AG04450 (cell line): ENCODE measurements at places on chromosomes 1 and 21. TPM values are rescaled to one million over a fixed set of nuclear protein-coding genes. Genes with fewer than 3 reads are reported as not detected.

DNA sequence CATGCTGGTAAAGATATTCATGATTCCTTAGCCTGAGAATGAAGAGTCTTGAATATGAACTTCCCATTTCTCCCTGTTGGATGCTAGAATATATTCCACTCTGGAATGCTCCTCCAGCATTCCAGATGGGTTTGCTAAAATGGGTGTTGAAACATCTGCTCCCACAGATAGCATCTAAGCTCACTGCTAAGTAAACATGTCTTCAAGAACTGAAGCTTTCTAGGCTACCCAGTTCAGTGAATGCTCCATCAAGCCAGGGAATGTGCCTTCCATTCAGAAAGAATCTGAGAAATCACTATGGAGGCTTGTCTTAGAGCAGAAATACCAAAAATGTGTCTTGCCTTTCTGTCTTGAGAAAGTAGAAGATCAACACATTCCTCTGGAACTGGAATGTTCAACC, 81.1 kb downstream of the TNFSF18 start:
- DNase-seq, result peak; percentile 55

Gene FAM163A
- not detected in 2 replicates for polyA plus RNA-seq

Gene FMO2
- polyA plus RNA-seq, result 2.0 and 2.6 TPM in 2 replicates

DNA sequence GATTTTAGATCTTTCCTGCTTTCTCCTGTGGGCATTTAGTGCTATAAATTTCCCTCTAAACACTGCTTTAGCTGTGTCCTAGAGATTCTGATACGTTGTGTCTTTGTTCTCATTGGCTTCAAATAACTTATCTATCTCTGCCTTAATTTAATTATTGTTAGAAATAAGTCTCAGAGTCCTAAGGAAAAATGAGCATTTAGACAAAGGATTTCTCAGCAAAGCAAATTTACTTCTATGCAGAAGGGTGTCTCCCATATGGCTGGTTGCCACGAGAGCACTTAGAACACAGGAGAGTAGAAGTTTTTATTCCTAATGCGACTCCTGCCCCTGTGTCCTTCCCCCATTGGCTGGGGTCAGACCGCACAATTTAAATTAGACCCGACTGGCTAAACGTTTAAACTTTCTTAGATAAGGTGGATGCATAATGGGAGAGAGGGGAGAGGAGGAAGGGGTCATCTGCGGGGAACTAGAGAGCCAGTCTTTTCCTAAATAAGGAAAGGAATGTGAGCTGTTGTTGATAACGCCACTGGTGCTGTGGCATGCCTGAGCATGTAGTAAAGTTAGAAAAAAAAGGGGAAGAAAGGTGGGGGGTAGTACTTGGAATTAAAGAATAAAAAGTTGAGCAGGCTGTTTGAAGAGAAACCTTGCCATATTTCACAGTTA, 170.2 kb downstream of the DYRK1A start:
- DNase-seq, result no peak

DNA sequence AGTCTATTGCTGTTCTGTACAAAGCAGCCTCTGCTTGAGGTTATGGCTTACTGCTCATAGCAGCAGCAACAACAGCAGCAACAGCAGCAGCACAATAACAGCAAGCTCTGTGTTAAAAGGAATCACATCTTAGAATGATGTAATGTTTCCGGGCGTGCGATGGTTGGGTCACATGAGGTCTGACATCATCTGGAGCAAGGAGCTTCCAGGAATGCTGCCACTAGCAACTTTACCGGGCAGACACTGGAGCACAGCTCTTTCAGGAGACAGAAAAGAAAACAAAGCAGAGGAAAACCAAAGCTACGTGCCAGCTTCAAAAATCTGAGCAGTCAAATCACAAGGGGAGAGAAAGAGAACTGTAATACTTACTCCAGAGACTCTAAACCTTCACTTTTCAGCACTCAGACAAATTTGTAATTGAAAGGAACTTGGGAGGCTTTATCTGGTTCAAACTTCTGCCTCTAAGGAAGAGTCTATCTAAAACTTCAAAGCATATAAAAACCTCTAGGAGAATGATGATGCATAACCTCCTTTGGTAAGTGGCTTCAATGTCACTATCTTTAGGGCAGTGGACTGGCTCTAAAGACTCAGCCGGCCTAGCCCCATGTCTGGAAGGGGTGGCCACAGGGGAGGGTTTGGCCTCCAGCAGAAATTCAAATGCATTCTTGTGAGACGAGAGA, 28.3 kb upstream of the RAB3GAP2 start:
- peak; percentile 79 for DNase-seq

DNA sequence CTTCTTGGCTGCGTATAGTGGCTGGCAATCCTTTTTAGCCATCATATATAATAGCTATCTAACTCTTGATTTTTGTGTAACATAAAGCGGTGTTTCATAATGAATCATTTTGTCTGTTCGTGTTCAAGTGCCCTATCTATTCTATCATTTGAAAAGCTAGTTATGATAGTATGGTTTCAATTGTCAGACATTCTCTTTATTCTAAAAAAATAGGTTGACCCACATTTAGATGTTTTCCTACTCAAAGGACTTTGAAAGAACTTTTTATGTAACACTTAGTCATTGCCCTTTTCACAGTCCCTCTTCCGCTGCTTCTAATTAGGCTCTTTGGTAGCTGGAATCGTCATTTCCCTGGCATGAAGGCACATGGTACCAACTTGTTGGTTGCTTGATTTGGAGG, 272.2 kb upstream of the B3GALT2 start:
- no peak for DNase-seq

DNA sequence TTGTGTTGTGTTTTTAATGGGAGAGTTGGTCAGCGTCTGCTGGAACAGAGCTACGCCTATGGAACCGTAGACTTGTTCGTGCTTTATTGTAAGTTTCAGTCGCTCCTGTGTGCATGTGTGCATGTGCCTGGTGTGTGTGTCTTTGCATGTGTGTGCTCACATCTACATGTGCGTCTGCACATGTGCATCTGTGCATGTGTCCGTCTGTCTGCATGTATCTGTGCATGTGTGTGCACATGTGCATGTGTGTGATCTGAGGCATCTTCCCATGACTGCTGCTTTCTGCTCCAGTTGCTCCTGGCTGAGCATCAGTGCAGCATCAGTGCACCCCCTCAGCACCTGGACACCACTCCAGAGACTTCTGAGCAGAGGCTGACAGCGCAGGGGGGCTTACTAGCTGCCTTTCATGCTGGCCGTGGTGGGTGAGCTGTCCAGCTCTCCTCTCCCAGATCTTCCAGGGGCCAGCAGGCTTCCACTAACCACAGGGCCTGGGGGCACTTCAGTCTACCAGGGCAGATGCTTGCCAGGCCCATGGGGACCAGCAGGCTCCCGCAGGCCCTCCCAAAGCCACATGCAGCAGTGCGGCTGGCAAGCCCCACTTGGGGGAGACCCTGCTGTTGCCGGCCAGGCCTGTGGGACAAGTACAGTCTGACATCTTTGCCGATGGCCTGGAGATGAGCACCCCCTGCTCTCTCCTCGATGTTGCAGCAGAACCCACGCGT, 47.8 kb upstream of the PCBP3 start:
- DNase-seq, result no peak

GRCh38 chr1:85058786-85059185, 10.5 kb upstream of the MCOLN3 start:
- DNase-seq, result no peak

Gene APCS
- polyA plus RNA-seq, result not detected in 2 replicates

DNA sequence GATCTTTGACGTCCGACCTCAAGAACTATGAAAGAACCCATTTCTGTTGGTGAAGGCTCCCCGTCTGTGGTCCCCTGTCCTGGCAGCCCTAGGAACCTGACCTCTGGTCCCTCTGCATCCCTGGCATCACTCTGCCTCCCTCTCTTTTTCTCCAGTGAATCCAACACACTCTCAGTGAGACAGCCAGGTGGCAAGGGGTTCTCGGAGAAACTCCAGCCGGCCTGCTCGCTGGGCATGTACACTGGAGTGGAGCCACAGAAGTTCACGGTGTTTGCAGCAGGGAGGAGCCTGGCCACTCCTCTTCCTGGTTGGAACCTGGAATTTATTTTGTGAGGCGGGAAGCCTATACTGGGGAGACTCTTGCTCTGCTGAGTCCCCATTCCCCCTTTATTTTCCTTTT, 230.2 kb upstream of the AJAP1 start:
- DNase-seq, result no peak

Gene C1QA
- polyA plus RNA-seq, result not detected in 2 replicates

DNA sequence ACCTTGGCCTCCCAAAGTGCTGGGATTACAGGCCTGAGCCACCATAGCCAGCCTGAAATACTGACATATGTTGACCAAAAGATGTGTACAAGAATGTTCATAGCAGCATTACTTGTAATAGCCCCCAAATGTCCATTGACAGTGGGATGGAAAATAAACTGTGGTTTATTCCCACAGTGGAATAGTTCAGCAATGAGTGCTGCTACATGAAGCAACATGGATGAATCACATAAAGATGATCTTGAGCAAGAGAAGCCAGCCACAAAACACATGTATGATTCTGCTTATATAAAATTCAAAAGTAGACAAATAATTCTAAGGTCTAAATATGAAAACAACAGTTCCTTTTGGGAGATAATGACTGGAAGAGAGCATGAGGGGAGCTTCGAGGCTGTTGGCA, 9.1 kb upstream of the CREG1 start:
- no peak for DNase-seq

GRCh38 chr1:163267962-163268361, 53.8 kb upstream of the NUF2 start:
- DNase-seq, result no peak

GRCh38 chr1:93079685-93080141, 630 bp downstream of the MTF2 start:
- DNase-seq, result no peak

GRCh38 chr21:41024746-41025254, 143.2 kb upstream of the BACE2 start:
- DNase-seq, result no peak

- DNase-seq, result no peak
Observed at GRCh38 chr1:54558434-54559030, 10.5 kb downstream of the ACOT11 start.

DNA sequence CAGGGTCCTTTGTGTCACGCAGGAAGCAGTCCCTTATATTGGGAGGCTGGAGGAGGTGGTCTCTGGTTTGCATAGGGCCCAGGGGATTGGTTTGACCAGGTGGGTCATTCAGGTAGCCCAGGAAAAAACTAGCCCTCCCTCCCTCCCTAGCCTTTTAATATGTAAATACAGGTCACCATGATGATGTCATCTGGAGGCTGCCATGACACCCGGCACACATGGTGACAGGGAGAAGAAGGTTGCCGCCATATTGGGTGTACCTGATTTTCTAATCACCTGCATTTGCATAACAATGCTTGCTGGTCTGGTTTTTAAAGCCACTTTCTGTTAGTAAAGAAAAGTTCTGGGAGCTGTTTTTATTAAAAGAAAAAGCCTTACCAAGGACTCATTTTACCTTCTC, 791.0 kb upstream of the ADGRL4 start:
- no peak for DNase-seq

DNA sequence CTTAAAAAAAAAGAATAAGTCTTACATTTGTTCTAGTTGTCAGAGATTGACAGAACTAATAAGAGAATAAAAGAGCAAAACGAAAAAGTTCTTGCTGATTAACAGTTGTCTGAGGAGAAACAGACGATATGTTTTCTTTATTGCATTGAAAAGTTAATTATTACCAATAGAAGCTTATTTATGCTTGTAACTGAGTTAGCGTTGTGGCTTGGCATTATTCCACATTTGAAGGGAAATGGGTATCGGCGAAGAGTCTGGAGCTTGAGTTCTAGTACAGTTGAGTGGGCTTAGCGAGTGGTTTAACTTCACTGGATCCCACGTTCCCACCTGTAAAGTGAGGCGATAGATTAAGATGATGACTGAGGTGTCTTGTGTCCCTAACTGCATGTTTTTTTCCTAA, 109.0 kb downstream of the SDCCAG8 start:
- no peak for DNase-seq

Gene TDRD10
- polyA plus RNA-seq, result not detected in 2 replicates

Gene SEC16B
- 4.0 and 4.3 TPM in 2 replicates for polyA plus RNA-seq

GRCh38 chr1:209736490-209737117, 19.2 kb upstream of the TRAF3IP3 start:
- DNase-seq, result no peak

Gene KLHL17
- 5.5 and 9.7 TPM in 2 replicates for polyA plus RNA-seq

Gene FAM229A
- polyA plus RNA-seq, result 1.4 and 1.6 TPM in 2 replicates

Gene LIN28A
- not detected in 2 replicates for polyA plus RNA-seq

GRCh38 chr1:214953901-214954616, 128.5 kb upstream of the KCNK2 start:
- no peak for DNase-seq

DNA sequence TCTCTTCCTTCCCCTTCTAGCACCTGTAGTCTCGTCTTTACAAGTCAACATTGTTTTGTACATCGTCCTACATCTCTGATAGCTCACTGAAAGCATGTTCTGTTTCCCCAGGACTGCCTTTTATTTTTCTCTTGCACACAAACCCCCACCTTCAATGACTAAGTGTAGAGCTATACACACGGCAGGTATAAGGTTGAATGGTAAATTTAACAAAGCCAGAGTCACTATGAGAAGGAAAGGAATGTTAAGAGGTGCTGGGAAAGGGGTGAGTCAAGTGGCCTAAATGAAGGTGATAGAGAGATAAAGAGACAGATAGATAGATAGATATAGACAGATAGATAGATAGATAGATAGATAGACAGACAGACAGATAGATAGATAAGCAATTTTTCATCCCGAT, 134.3 kb upstream of the ATP1B1 start:
- no peak for DNase-seq

GRCh38 chr1:49319426-49319963, 542.8 kb upstream of the BEND5 start:
- no peak for DNase-seq

Gene RGS18
- 0.48 and 1.6 TPM in 2 replicates for polyA plus RNA-seq

Gene LCE1B
- polyA plus RNA-seq, result not detected in 2 replicates

DNA sequence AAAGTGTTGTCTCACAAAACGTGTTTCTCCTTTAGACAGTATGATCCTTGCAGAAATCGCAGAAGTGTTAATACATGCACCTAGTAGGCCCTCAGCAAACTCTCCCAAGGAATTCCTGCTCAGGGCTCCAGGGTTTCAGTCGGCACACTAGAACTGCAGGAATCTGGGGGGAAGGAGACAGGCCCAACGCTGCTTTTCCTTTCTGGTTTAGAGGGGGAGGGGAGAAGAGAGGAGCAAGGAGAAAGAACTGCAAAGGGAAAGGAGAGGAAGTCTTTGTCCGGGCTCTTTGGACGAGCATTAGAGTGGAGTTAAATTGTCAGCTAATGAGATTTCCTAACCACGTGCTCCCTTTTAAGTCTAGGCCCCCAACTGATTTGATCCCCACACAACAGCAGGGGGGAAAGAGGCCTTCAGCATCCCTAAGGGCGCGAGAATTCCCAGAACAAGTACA, 103.7 kb upstream of the SOD1 start:
- DNase-seq, result no peak

- no peak for DNase-seq
Observed at GRCh38 chr1:46246548-46247435, 771 bp upstream of the RAD54L start.
